Upper lobe of left lung (tissue), 6 donors: ENCODE measurements at places on chromosomes 5 and 9.

GRCh38 chr9:94666364-94667099 lies 27.2 kb upstream of the FBP1 start:
- DNase-seq, result no peak

GRCh38 chr9:130549093-130549735 lies 30.2 kb upstream of the FUBP3 start:
- DNase-seq, result no peak

GRCh38 chr5:8508231-8508630 lies 639.3 kb downstream of the MTRR start:
- no peak for DNase-seq

DNA sequence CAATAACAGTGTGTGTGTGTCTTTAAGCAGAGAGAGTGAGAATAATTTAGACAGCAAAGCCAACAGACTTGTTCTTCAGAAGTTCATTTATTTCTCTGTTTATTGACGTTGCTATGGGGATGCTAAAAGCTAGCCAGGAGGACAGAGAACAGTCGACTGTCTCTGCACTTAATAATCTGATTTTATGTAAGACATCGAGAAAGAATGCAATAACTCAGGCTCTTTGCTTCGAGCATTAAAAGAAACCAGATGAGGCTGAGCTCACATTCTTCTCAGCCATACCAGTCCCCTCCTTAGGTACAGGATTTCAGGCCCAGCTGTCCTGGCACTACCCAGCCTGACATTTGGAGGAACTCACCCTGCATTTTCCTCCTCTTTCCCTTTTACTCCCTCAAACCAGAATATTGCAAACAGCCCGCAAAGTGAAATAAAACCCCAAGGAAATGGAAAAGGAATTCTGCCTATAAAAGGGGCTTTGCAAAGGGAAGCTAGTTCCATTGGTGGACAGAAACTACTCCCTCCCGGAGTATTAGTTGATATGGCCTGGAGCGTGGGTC lies 44.5 kb upstream of the DPYSL3 start:
- no peak for DNase-seq
